ENCODE measurements at places on chromosomes 2 and 18. TPM values are rescaled to one million over a fixed set of nuclear protein-coding genes. Genes with fewer than 3 reads are reported as not detected.

FEZ2 gene
- 12.7 TPM for total RNA-seq

CBLN2 gene
- total RNA-seq, result not detected

IL37 gene
- not detected for total RNA-seq

- H3K4me3 ChIP-seq, result no peak overlapping the region
- H3K27ac ChIP-seq, result no peak overlapping the region
- no peak for DNase-seq
- H3K27me3 ChIP-seq, result no peaks in the 10 kb centered on the region
- no peaks in the 10 kb centered on the region for H3K36me3 ChIP-seq
- H3K4me1 ChIP-seq, result no peaks in the 10 kb centered on the region
Observed at GRCh38 chr2:191593622-191594385, 84.1 kb upstream of the NABP1 start.

DNA sequence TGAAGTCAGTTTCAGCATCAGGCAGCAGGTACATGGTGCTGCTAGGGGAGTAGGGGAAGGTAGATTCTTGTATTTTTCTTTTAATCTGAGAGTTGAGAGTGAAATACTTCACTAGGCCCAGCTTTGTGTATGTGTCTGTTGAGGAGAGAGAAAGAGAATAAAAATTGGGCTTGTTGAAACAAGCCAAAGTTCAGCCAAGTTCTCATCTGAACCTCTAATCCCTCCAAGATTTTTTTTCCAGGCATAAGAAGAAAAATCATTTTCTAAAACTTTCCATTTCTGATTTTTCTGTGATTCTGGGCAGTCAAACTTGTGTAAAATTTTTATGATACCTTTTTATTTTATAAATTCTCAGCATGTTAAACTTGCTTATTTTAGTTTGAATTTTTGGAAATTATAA, 55.6 kb downstream of the PTPRM start:
- peaks cover 22% of the 10 kb centered on the region for H3K4me1 ChIP-seq
- no peak for DNase-seq
- H3K4me3 ChIP-seq, result no peak overlapping the region
- no peaks in the 10 kb centered on the region for H3K36me3 ChIP-seq
- no peak overlapping the region for H3K27ac ChIP-seq

Data from body of pancreas (tissue), 4 donors.